GM03348 (cell line): ENCODE measurements at places on chromosomes 13 and 19.

DNA sequence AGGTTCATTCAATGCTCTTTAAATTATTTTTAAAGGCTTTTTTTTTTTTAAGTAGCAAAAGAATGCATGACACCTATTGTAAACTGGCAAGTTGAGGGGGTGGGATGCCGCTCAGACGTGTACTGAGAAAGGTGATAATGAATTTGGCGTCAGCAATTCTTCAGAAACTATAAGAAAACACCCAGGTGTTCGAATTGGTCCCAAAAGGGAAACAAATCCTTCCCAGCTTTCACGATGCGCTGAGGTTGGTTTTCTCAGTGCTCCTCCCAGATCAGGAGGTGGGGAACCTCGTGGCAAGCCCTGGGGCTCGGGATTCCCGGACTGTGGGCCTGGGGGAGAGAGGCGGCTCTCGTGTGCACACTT, 543 bp upstream of the FAM124A start:
- DNase-seq, result peak; percentile 13

DNA sequence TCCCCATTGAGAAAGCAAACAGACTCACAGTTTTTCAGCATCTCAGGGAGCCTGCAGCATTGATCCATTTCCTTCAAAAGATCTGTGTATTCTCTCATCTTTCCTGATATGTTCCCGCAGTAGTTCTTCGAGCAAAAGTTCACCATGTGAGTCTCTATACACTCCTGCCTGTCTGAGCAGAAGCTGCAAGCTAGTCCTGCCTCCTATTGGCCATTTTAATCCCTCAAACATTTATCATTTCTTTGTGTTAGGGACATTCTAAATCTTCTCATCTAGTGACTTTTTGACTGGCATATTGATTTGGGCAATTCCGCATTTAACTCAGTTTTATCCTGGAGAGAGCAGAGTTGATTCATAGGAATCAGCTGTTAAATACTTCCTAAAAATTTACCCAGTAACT, 660.4 kb upstream of the KLF12 start:
- DNase-seq, result no peak

GRCh38 chr19:55598719-55599467, 424 bp downstream of the FIZ1 start:
- DNase-seq, result peak; percentile 94

- DNase-seq, result no peak
Observed at GRCh38 chr19:8391198-8392016, 1.2 kb downstream of the RAB11B start.

DNA sequence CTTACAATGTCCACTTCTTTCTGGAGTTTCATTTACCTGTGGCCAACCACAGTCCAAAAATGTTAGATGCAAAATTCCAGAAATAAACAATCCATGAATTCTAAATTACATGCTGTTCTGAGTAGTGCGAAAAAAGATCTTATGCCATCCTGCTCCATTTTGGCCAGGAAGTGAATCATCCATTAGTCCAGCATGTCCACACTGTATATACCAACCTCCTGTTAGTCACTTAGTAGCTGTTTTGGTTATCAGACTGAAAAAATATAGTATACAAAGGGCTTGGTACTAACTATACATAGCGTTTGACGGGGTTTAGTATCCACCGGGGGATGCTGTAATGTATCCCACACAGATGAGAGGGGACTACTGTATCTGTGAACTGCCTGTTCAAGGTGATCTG, 618.0 kb upstream of the ARGLU1 start:
- no peak for DNase-seq

GRCh38 chr19:12946731-12947496, 1.3 kb downstream of the RAD23A start:
- no peak for DNase-seq

DNA sequence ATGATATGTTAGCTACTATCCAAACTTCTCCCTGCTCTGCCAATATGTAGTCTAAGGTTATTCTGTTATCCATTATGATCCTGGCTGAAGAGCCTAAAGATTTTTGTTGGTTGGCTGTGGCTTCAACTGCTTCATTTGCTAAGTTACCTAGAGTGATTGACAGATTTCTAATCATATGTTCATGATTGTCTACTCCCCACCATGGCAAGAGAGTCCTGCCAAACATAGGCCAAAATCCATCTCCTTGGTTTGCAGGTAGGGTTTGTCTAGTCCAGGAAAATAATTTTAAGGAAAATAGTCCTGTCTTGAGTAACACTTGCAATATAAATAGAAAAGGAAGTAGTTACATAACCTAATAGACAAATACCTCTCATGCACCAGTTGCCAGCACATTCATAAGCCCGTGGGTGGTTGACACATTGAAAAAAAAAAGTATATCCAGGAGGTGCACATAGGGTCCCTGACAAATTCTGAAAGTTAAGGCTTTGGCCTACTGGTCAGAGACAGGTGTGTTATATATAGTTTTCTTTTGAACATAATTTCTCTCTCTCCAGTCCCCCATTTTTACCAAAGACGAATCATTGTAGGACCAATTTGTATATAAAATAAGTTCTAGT, 5.4 kb upstream of the CBY2 start:
- no peak for DNase-seq

DNA sequence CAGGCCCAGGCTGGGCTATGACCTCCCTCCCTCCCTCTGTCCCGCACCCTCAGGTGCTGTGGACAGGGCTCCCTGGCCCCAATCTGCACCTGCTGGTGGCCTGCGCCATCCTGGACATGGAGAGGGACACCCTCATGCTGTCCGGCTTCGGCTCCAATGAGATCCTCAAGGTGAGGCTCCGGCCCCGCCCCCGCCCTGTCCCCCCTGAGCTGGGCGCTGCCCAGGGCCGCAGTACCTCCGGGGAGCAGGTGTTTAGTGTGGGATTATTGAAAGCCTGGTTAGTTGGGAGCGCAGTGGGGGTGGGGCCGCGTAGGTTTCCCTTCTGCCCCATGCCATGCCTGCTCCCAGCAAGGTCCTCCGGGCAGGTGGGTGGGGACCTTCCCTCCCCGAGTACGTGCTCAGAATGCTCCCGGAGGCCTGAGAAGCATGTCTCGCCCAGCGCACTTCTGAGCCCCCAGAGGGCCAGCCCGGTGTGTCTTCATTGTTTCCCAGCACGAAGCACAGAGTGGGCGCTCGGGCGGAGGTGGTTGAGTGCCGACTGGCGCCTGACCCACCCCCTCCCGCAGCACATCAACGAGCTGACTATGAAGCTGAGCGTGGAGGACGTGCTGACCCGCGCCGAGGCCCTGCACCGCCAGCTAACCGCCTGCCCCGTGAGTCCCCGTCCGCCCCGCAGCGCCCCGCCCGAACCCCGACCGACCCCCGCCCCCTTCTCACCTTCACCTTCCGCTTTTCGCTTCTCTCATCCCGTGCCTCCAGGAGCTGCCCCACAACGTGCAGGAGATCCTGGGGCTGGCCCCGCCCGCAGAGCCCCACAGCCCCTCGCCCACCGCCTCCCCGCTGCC, 8.8 kb downstream of the IL4I1 start:
- DNase-seq, result no peak

GRCh38 chr19:41694196-41694595, 6.1 kb upstream of the CEACAM7 start:
- no peak for DNase-seq

DNA sequence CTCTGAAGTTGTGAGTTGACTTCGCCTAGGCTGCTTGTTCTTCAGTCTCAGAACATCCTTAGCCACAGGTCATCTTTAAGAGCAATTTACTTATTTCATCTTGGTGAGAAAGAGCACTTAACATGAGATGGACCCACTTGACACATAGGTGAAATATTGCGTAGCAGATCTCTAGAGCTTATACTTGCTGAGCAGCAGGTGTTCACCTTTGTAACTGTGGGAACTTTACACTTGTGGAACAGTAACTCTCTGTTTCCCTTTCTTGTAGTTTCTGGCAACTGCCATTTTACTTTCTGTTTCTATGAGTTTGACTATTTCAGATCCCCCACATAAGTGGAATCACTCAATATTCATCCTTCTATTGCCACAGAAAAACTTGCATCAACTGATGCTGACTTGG, 95.7 kb downstream of the SLC10A2 start:
- DNase-seq, result no peak

DNA sequence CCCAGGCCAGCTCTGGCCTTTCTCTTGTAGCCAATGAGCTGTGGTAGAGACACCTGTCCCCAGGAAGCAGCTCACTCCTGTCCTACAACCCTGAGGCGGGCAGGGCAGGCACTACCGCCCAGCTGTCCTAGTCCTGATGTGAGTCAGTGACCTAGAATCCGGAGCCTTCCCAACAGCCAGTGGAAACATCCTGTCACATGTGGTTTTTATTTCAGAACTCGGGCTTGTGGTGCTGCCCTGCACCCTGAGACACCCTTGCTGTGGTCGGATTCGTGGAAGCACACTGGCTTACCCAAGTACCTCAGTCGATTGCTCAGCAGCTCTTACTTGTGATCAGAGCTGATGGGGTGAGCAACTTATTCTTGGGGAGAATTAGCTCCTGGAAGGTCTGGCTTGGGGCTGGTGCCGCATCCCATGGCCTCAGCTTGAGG, 83.6 kb upstream of the ARHGEF7 start:
- peak; percentile 87 for DNase-seq

GRCh38 chr13:113599391-113599790, 14.8 kb downstream of the TFDP1 start:
- no peak for DNase-seq

DNA sequence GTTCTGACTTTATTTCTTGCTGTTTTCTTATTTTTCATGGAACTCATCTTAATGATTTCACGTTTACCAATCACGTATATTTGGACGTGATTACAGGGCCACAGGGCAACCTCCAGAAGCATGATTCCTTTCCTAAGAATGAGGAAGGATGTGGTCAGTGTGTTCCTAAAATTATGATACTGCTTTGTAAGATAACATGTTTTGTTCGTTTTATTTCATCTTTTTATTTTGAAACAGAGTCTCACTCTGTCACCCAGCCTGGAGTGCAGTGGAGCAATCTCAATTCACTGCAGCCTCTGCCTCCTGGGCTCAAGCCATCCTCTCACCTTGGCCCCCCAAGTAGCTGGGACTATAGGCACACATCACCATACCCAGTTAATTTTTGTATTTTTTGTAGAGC, 24.8 kb upstream of the LAIR1 start:
- no peak for DNase-seq

DNA sequence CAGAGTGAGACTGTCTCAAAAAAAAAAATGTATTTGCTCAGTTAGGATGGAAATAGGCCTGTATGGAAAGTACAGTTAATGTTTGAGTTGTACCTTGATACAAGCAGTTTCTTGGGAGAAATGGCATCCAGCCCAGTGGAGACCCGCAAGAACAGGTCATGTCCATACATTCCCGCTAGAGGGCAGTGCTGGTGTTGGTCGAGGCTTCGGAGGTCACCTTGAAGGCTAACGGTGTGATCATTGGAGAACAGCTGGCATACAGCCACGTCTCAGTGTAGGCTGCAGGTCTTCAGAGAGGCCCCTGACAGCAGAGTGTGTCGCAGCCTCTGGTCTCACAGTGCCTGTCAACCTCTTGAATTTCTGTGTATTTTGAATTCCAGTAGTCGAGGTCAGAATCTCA, 7.5 kb downstream of the ZNF610 start:
- peak; percentile 45 for DNase-seq

GRCh38 chr19:49871349-49871985, 4.1 kb upstream of the PNKP start:
- no peak for DNase-seq

- no peak for DNase-seq
Observed at GRCh38 chr19:47404334-47405196, 14.8 kb downstream of the MEIS3 start.
